Calu3 (cell line): ENCODE measurements at places on chromosomes 11 and 22. TPM values are rescaled to one million over a fixed set of nuclear protein-coding genes. Genes with fewer than 3 reads are reported as not detected.

The CEND1 gene
- total RNA-seq, result not detected in 2 replicates

The MS4A15 gene
- not detected in 2 replicates for total RNA-seq

The CDC42EP2 gene
- 35.6 and 43.2 TPM in 2 replicates for total RNA-seq

The KCNK4 gene
- not detected in 2 replicates for total RNA-seq

The IFITM1 gene
- 45.6 and 179 TPM in 2 replicates for total RNA-seq

The MS4A12 gene
- total RNA-seq, result not detected in 2 replicates

The HEPACAM gene
- total RNA-seq, result not detected in 2 replicates

DNA sequence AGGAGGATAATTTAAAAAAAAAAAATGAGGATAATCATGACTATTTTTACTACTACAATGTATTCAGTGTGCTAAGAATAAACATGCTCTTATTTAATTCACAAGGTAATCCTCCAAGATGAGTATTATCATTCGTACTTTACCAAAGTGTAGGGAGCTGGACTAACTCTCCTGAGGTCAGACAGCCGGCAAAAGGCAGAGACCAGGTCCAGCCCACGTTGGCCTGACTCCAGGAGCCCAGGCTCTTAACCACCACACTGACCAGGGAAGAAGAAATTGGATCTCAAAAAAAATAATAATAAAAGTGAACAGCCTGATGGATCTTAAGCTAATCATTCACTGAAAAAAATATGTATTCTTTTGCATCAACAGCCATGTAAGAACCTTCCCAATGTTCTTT lies 25.2 kb downstream of the PLAAT3 start:
- DNase-seq, result no peak

GRCh38 chr11:64611869-64612646 lies 21.0 kb downstream of the SLC22A12 start:
- no peak for DNase-seq

- DNase-seq, result peak; percentile 75
These were observed 87.0 kb downstream of the CSNK2A3 start for GRCh38 chr11:11265994-11266606.

- no peak for DNase-seq
These were observed 2.5 kb downstream of the BATF2 start for GRCh38 chr11:64994318-64994717.

DNA sequence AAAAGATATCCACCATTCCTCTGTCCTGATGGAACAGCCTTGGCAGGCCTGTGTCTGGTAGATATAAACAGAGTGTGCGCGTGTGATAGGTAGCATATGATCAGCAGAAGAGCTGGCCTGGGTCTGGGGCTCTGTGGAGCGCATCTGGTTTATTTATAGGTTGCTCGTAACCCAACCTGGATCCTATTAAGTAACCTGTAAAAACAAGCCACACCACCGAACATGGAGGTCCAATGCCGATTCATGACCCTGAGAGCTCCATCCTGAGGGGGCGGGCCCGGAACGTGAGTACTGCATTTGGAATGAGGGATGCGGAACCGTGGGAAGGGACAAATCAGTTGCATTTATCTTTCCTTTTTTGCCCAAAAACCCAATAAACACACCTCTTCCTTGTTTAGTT lies 31.9 kb upstream of the APOL5 start:
- DNase-seq, result no peak
